Epithelial cell of alveolus of lung (primary cell): ENCODE measurements at places on chromosomes 1 and 21. TPM values are rescaled to one million over a fixed set of nuclear protein-coding genes. Genes with fewer than 3 reads are reported as not detected.

The SPATA21 gene
- not detected in 2 replicates for total RNA-seq

The ADCY10 gene
- total RNA-seq = 0.78 and 1.2 TPM in 2 replicates

The PGLYRP3 gene
- not detected in 2 replicates for total RNA-seq

The DNALI1 gene
- total RNA-seq = 8.0 and 12.6 TPM in 2 replicates

The LCE1A gene
- not detected in 2 replicates for total RNA-seq

The SPEN gene
- 9.7 and 20.3 TPM in 2 replicates for total RNA-seq

The TARDBP gene
- 44.2 and 114 TPM in 2 replicates for total RNA-seq

The SLC30A10 gene
- 0.08 TPM in 1 of 2 replicates, not detected in the other for total RNA-seq

The ITLN2 gene
- total RNA-seq = not detected in 2 replicates

The MPL gene
- total RNA-seq = not detected in 2 replicates

The AGMAT gene
- total RNA-seq = 0.16 and 1.7 TPM in 2 replicates

The BLACAT1 gene
- under 0.01 TPM in 1 of 2 replicates, not detected in the other for total RNA-seq

The VPS26C gene
- 42.9 and 58.9 TPM in 2 replicates for total RNA-seq

The PROX1 gene
- under 0.01 and 0.32 TPM in 2 replicates for total RNA-seq

The GPR37L1 gene
- total RNA-seq = not detected in 2 replicates

The RNF186 gene
- not detected in 2 replicates for total RNA-seq

The FMOD gene
- total RNA-seq = 4.7 and 18.1 TPM in 2 replicates

The MUL1 gene
- total RNA-seq = 32.7 and 37.0 TPM in 2 replicates

The ZNF695 gene
- total RNA-seq = 2.0 and 2.5 TPM in 2 replicates

The PDZK1 gene
- 0.39 and 0.72 TPM in 2 replicates for total RNA-seq

The PCBP3 gene
- total RNA-seq = 0.65 and 16.0 TPM in 2 replicates

The FMN2 gene
- total RNA-seq = 0.08 and 0.39 TPM in 2 replicates

The SPRR2A gene
- total RNA-seq = not detected in 2 replicates

The OLFML2B gene
- total RNA-seq = 1.9 and 14.5 TPM in 2 replicates

The LCE6A gene
- not detected in 2 replicates for total RNA-seq

The SPATA6 gene
- 3.1 and 6.4 TPM in 2 replicates for total RNA-seq

The CALML6 gene
- not detected in 2 replicates for total RNA-seq

The RPS6KC1 gene
- total RNA-seq = 14.5 and 14.7 TPM in 2 replicates

The FALEC gene
- total RNA-seq = not detected in 2 replicates

The C1orf226 gene
- total RNA-seq = 1.7 and 3.6 TPM in 2 replicates

The TMEM52 gene
- 0.65 and 4.5 TPM in 2 replicates for total RNA-seq

The ERICH3 gene
- total RNA-seq = not detected in 2 replicates

The PLPP3 gene
- 10.6 and 283 TPM in 2 replicates for total RNA-seq

The BMP8B gene
- 0.08 TPM in 1 of 2 replicates, not detected in the other for total RNA-seq

The WNT3A gene
- not detected in 2 replicates for total RNA-seq

The EVA1C gene
- 3.4 and 6.5 TPM in 2 replicates for total RNA-seq

The SYT14 gene
- total RNA-seq = 0.26 and 0.48 TPM in 2 replicates

The GJA8 gene
- total RNA-seq = not detected in 2 replicates

The GPR153 gene
- 5.4 and 6.6 TPM in 2 replicates for total RNA-seq

The TP73 gene
- total RNA-seq = 0.16 and 0.26 TPM in 2 replicates
